ENCODE measurements at places on chromosomes 12 and 14.

DNA sequence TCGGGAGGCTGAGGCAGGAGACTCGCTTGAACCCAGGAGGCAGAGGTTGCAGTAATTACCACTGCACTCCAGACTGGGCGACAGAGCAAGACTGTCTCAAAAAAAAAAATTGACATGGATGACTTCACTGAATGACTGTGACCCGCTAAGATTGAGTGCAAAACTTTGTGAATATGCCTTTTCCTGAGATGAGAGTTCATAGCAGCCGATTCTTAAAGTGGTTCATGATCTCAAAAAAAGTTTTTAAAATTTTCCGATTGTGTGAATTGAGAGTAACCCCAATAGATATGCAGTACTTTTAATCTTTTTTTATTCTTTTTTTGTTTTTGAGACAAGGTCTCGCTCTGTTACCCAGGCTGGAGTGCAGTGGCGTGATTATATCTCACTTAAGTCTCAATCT lies 1.2 kb downstream of the TCTN1 start:
- no peak for DNase-seq

GRCh38 chr14:69066396-69067171 lies 86.3 kb downstream of the DCAF5 start:
- DNase-seq, result no peak

- DNase-seq, result no peak
Observed at GRCh38 chr14:52179141-52179790, 88.2 kb upstream of the PTGDR start.

- no peak for DNase-seq
Observed at GRCh38 chr14:103832046-103832445, 15.3 kb downstream of the PPP1R13B start.

DNA sequence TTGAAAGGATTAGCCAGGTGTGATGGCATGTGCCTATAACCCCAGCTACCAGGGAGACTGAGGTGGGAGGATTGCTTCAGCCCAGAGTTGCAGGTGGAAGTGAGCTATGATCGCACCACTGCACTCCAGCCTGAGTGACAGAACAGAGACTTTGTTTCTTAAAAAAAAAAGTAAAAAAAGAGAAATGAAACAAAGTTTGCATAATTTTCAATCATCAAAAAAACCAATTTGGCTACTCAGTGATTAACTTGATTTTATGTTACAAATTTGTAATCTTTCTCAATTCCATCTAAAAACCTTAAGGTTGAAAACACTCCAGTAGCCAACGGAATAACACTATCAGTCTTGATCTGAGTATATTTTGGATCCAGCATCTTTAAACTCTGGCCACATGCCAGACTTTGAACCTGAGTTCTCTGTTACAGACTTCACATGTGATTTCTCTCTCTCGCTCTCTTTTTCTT lies 12.6 kb upstream of the DENND5B start:
- no peak for DNase-seq

DNA sequence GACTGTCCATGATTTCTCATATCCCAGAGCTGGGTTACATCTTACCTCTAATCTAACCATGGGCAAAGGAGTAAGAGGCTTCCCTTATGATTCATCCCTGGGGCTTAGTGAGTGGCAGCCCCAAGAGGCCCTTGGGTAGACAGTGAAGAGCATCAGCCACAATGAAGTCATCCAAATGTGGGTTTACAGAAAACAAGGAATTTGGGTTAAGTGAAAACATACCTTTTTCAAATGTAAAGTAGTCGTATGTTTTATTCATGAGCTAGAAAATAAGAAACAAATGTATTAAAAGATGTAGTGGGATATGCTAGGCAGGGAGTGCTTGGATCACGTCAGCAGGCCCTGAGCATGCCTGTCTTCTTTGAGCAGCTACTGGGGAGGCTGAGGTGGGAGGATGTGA lies 54.0 kb upstream of the ELK3 start:
- DNase-seq, result peak; percentile 96

- DNase-seq, result no peak
Observed at GRCh38 chr12:3055026-3055703, 22.0 kb upstream of the TSPAN9 start.

DNA sequence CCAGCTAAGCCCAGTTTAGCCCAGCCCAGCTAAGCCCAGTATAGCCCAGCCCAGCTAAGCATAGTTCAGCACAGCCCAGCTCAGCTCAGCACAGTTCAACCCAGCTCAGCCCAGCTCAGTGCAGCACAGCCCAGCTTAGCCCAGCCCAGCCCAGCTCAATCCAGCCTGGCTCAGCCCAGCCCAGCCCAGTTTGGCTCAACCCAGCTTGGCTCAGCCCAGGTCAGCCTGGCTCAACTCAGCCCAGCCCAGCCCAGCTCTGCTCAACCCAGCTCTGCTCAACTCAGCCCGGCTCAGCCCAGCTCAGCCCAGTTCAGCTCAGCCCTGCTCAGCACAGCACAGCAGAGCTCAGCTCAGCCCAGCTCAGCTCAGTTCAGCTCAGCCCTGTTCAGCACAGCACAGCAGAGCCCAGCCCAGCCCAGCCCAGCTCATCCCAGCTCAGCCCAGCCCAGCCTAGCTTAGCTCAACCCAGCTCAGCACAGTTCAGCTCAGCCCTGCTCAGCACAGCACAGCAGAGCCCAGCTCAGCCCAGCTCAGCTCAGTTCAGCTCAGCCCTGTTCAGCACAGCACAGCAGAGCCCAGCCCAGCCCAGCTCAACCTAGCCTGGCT lies 330.9 kb downstream of the TMEM121 start:
- no peak for DNase-seq

DNA sequence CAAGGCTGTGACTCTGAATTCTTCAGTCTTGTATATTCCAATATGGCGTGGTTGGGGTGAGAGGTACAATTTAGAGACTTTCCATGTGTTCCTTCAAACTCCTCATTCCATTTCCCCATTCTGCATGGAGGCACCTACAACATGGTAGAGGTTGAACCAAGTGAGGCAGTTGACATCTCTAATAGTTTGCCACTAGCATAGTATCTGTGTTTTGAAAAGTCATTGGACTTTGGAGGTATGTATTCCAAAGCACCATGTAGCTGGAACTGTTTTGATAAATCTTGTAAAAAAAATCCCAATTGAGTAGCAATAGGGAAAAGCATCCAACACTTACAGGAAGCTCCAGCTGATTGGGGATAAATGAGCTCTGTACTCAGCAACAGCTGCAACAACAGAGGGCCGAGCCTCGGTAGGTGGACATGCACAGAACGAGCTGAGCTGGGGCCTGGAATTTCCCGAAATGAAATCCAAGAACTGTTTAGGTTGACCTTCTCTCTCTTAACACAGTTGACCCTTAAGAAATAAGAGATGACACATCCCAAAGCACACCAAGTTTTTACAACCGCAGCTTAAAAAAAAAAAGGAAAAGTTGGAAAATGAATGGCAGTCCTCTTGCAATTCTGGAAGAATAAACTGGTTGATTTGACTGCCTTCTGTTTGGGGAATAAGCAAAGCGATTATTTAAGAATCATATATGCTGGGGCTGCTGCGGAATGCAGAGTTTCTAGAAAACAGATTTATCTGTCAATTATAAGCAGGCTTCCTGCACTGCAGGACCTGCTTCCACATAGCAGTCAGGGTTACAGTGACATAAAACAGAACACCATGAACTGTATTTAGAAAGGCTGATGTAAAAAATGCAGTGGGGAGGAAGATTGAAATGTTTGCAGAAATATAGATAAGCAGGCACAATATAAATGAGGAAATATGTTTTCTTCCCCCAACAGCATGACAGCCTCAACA lies 194.6 kb upstream of the KRR1 start:
- DNase-seq, result peak; percentile 97

GRCh38 chr12:83224012-83224411 lies 537.3 kb downstream of the TMTC2 start:
- no peak for DNase-seq

DNA sequence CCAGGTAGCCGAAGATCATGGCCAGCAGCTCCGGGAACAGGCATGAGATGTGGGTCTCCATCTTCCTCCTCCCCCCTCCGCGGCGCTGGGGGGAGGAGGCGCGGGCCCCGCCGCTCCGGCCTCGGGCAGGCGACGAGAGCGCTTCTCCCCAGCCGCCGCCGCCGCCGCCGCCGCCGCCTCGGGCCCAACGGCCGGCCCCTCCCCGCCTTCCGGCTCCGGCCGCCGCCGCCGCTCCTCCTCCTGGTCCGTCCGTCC lies 448 bp downstream of the FBXL14 start:
- no peak for DNase-seq

- peak; percentile 17 for DNase-seq
Observed at GRCh38 chr12:39435531-39435930, 7.4 kb downstream of the KIF21A start.

DNA sequence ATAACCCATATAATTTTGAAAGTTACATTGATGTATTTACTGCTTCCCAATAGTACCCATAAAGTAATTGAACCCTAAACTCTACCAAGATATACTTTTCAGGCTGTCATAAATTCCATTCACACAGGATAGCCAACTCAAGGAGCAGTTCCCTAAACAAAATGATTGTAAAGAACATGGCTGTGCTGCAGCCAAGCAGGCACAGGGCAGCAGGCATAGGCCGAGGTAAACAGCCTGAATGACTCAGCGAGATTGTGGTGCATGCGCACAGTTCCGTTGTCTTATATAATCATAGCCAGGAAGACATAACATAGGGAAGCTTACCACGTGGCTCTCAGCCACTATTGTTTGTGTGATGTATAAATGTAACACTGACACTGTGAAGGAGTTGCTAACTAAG lies 344.9 kb downstream of the FSCB start:
- no peak for DNase-seq

DNA sequence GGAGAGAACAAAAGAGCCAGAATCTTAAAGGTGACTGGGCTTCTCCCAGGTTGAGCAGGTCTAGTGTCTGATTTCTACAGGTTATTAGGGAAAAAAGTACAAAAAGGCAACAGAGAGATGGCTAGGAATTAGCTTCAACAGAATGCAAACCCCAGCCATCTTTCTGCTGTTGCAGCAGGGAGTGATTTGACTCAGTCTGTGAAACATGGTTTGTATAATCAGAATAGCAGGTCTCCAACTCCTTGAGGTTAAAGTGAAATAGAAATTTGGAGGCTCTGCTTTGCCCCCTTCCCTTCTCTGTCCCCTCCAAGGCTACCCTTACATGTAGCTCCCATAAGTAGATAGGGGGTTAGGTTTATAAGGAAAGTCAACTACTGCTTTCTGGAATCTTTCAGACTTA lies 105.8 kb downstream of the AKAP6 start:
- no peak for DNase-seq

DNA sequence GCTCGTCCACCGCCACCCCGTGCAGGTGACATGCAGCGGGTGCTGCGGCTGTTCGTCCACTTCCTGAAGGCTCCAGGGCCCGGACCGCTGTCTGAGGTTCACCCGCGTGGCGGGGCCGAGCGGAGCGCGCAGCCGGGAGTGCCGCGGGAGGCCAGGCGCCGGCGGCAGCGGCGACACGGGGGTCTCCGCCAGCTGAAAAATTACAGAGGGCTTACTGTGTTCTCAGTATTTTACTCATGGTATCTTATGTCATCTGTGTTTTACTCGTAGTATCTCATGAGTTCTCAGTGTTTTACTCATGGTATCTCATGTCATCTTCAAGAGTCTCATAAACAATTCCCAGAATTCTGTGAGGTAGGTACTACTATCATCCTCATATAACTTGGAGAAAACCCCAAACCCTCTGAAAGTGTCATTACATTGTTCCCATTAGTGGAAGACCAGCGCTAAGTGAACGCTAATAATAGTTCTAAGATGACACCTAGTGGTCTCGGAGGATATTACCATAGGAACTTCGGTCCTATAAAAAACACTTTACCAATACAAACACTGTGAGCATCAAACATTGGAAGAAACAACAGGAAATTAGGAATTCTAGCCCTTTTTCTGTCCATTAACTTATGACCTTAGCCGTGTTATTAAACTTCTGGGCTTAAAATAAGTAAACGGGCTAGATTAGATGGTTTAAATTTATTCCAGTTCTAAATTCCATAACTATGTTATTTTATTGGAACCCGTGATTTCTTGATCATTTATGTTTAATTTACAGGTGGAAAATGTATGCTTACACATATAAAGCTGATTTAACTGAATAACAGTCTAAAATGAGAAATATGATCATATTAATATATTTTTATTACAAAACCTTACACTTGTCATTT lies 32.4 kb downstream of the AK7 start:
- DNase-seq, result peak; percentile 72

DNA sequence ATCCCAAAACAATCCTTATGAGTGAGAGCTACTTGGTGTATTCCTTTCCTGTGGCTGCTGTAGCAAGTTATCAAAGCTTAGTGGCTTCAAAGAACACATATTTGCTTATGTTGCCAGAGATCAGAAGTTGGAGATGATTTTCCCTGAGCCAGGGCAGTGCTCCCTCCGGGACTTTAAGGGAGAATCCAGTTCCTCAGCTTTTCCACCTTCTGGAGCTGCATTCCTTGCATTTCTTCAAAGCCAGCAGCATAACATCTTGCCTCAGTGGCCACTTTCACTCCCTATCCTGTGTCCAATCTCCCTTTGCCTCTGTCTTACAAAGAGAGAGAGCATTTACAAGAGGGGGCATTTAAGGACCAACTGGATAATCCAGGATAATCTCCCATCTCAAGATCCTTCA lies 33.7 kb downstream of the P2RX7 start:
- no peak for DNase-seq

- DNase-seq, result no peak
Observed at GRCh38 chr12:113591480-113591974, 119.9 kb upstream of the LHX5 start.

DNA sequence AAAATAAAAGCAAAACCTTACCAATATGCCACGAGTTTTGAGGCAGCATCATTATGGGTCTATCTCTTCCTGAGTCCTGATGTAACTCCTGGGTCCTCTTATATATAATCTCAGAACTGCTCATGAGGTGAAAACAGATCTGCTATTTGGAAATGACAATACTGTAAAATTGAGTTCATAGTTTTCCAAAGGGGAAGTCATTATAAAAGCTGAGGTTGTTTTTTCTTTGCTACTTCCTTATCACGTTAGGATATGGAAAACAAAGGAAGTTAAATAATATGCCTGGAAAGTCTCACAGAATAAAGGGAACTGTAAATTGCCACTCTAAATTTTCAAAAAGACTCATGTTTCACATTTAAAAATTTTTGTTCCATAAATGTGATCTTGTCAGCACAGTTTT lies at the start of gene CD163L1:
TSS of gene CD163L1 (minus strand) at position 78 of the 400 bp plus-strand sequence. CDS start at position 52, 26 bp downstream.
- DNase-seq, result no peak

- no peak for DNase-seq
Observed at GRCh38 chr12:25962932-25963525, 4.5 kb downstream of the RASSF8 start.

GRCh38 chr12:1846421-1847405 lies 26.3 kb downstream of the LRTM2 start:
- no peak for DNase-seq

GRCh38 chr14:56487761-56488160 lies 91.8 kb upstream of the TMEM260 start:
- DNase-seq, result peak; percentile 23

GRCh38 chr12:126915309-126915708 lies 1351.7 kb upstream of the TMEM132C start:
- no peak for DNase-seq

GRCh38 chr14:100669468-100669867 lies 57.2 kb upstream of the DLK1 start:
- no peak for DNase-seq

Measured in fibroblast of upper back skin (primary cell).